ENCODE measurements at places on chromosomes 5 and 9.

- DNase-seq: peak; percentile 38
Observed at GRCh38 chr5:156934450-156935211, 28.4 kb downstream of the TIMD4 start.

- DNase-seq: no peak
Observed at GRCh38 chr9:109448223-109448622, 49.9 kb downstream of the PTPN3 start.

GRCh38 chr5:175328687-175329086, 115.3 kb downstream of the DRD1 start:
- no peak for DNase-seq

GRCh38 chr5:52727576-52727975, 60.1 kb upstream of the ITGA1 start:
- DNase-seq: no peak

GRCh38 chr5:128965638-128966302, 482 bp downstream of the SLC27A6 start:
- no peak for DNase-seq

DNA sequence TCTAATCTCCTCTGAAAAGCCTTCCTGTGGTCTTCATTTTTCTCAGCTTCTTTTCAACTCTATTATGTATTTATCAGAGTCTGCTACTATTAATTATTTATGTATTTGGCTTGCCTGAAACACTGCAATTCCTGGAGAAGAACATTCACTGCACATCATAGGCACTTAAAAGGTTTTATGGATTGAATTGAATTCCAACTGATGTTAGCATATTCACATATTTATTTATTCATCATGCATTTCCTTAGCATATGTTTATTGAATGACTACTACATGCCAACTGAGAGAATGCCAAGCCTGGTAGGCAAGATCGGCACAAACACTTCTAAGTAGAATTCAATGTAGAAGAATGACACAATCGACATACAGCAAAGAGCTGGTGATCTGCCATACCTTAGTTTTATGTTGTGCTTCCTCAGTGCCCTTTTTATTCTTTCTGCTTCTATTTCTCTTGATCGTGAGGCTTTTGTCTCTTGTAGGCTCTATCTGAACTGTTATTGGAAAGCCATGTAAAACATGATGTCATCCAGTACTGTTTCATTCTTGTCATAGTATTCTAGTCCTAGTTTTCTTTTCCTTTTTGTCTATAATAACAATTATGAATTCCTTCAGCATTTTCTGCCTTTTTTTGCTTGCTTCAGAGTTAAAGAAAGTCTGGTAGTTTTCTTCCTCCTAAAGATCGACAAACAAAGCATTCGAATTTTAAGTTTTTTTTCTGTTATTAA, 454.2 kb downstream of the TLE4 start:
- DNase-seq: no peak

DNA sequence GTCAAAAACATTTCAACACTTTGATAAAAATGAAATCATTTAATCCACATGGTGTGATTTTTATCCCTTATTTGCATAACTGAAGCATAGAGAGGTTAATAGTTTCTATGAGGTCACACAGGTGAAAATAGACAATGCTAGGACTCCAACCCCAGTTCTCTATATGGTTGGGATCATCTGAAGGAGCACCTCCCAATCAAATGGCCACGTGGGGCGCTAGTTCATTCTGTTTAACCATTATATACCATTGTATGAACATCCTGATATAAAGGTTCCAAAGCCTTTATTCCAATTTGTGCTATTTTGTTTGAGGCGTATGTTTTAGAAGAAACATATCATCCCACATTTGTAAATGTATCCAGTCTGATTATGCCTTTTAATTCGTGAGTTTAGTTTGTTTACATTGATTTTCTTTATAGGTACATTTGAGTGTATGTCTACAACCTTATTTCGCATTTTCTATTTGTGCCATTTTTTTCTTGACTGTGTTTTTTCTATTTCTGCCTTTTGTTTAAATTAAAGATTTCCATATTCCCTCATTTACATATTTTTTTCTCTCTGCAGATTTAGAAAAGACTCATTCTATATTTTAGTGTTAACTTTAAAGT, 1092.0 kb downstream of the MAT2B start:
- DNase-seq: peak; percentile 51

DNA sequence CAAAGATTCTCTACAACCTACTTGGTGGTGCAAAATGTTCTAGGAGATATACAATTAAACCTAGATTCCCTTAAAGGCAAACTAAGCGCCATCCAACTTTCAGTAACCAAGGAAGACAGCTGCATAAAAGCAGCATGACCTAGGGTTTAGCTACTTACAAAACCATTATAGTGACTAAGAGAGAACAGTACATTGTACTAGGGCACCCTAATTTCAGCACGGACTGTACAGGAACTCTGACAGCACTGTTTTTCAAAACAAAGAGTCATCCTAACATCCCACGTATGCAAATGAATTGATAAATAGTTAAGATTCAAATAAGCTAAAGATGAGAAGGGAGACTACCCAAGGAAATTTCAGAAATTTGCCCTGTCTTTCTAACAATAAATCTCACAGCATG, 30.0 kb downstream of the STRBP start:
- no peak for DNase-seq

- DNase-seq: no peak
Observed at GRCh38 chr5:138790684-138791083, 37.5 kb downstream of the CTNNA1 start.

- DNase-seq: no peak
Observed at GRCh38 chr5:19920761-19921160, 67.2 kb downstream of the CDH18 start.

- no peak for DNase-seq
Observed at GRCh38 chr5:138459311-138459933, 5.9 kb upstream of the EGR1 start.

DNA sequence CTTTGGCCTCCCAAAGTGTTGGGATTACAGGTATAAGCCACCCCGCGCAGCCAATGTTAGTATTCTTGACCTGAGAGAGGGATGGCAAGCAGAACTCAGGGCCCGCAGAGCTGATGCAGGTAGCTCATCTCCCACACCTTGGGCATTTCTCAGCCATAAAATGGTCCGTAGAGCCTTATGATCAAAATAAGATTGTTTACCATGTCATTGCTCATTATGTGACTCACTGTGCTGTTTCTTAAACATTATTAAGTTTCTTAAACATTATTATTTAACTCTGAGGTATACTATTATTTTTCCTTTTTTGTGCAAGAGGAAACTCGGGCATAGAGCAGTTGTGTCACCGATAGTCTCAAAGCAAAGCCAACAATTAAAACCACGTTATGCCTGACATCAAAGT, 42.4 kb upstream of the POU4F3 start:
- no peak for DNase-seq

- DNase-seq: no peak
Observed at GRCh38 chr9:69001921-69002320, 12.0 kb downstream of the PRKACG start.

- no peak for DNase-seq
Observed at GRCh38 chr5:116421080-116421629, 153.5 kb downstream of the SEMA6A start.

- peak; percentile 6 for DNase-seq
Observed at GRCh38 chr9:83477571-83477970, 60.6 kb downstream of the FRMD3 start.

GRCh38 chr5:107930092-107930491, 259.4 kb upstream of the EFNA5 start:
- DNase-seq: no peak

DNA sequence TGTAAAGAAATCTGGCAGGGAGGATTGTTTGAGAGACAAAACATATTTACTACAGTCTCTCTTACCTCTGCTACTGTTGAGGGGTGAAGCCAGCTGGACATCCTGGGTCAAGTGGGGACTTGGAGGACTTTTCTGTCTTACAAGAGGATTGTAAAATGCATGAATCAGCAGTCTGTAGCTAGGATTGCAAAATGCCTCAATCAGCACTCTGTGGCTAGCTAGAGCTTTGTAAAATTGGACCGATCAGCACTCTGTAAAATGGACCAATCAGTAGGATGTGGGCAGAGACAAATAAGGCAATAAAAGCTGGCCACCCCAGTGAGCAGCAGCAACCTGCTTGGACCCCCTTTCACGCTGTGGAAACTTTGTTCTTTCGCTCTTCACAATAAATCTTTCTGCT, 995.8 kb upstream of the CDH6 start:
- peak; percentile 4 for DNase-seq

- peak; percentile 33 for DNase-seq
Observed at GRCh38 chr9:36163049-36163785, 6.0 kb upstream of the CCIN start.

DNA sequence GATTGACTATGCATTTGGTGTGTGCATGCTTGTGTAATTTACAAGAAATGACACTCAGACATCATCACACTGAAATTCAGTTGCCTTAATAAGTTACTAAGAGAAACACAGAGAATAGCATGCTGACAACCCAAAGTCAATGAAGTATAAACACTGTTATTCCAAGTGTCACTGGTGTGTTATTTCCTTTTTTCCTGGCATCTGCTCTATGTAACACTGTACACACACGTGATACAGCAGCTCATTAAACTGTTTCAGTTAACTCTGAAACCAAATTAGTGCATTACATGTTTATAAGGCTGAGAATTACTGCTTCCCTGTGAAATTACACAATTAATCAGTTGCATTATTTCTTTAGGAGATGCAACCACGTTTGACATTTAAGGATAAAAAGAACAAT, 252.7 kb downstream of the EFNA5 start:
- DNase-seq: no peak

- peak; percentile 70 for DNase-seq
Observed at GRCh38 chr9:10173561-10173960, 439.2 kb downstream of the PTPRD start.

DNA sequence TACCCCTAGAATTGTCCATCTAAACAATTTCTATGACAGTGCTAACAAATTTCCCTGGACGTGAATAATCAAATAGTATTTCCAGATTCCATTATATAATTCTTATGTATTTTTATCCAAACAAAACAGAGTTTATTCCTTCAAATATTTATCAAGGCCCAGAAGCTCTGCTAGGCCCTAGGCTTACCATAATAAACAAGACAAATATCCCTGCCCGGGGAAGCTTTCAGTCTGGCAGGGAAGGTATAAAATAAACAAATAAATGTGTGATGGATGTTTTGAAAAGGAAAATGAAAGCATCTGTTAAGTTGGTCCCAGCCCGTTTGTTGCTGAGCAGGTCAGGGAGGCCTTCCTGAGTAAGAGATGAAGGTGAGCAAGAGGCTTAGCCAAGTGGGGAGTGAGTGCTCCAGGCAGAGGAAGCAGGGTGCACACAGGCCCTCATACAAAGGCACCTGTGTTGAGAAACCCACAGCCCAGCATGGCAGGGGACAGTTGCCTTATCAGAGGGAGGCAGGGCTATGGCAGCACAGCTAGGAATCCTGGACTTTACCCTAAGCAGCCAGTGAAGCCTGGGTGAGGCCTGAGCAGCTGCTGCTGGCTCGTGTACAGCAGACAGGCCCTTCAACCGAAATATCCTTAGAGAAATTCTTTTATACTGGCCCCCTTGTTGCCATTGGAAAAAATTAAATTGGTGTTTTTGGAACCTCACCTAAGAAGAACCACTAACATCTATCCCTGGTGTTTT, 7.7 kb upstream of the SLC35D2 start:
- DNase-seq: no peak

DNA sequence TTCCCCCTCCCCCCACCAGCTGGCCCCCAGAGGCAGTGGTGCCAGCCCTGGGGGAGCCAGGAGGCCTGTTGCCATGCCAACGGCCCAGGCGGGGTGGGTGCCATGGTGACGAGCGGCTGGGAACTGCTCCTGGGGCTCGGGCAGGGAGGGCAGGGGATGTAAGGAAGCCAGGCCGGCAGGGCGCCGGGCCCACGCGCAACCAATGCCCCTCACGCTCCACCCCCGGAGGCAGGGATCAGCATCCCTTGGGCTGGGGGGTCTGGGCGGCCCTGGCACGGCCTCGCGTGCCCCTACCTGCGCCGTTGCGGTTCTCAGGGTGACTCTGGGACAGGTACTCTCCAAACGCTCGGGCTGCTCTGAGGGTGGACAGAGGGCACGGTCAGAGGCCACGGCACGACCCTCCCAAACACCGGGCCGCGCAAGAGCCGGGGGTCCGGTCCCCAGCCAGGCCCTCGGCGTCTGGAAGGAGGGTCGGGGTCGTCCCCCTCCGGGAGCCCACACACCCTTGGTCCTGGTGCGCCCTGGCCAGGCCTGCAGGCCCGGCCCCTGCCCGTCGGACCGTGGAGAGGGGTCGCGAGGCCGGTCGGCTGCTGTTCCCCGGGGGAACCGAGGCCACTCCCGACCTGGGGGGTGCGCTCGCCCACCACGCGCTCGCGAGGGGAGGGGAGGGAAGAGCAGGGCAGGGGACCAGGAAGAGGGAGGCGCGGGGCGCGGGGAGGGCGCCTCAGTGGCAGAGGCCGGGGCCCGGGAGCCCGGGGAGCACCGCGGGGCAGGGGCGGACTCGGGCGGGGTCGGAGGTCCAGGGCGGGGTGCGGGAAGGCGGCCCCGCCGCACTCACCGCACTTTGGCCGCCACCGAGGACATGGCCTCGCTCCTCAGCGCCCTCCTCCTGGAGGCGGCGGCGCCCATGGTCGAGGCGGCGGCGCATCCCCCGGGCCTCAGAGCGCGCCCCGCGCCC, 661 bp downstream of the NSMF start:
- DNase-seq: peak; percentile 63

DNA sequence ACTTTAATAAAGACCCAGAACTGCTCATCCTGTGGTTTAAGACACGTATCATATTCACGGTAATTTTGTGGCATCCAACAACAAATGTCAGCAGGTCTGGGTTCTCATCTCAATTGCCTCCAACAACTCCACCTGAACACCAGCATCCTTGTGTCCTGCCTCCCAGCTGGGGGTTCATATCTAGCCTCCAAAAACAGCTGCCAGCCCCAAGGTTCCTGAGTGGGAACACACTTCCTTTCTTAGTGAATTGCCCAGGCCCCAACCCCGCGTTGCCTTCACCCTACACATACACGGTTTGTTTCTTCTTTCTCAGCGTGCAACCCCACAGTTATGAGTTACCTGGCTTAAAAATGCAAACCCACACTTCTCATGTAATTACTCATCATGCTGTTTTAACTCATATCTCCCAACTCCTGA, 77.9 kb downstream of the SEMA4D start:
- no peak for DNase-seq

DNA sequence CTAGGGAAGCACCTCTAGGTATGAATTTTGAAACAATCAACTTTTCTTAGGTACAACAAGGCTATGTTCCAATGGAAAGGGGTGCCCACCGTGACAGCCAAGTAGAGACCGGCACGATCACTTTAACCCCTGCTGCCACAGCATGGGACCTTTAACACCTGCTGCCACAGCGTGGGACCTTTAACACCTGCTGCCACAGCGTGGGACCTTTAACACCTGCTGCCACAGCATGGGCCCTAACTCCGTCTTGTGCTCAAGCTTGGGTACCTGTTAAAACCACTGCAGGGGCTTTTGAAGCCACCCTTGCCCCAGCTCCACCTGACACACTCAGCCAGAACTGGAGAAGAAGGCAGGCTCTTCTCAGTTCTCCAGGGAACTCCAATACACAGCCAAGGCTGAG, 18.2 kb upstream of the MXD3 start:
- DNase-seq: no peak

DNA sequence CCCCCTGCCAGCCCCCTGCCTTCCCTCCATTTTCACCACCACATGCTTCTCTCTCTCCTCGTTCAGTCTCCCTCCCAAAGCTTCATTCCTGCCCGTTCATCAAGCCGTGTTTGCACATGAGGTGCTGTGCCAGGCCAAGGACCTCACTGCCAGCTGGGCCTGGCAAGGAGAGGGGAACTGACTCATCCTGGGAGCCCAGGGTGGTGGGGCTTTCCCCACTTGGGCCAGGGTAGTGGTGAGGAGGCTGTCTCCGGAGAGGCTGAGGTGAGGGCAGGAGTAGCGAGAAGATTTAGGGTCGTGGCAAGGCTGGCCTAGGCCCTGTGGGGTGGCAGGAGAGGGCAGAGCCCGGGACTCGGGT, 30.4 kb upstream of the NOTCH1 start:
- DNase-seq: no peak
